ENCODE measurements at places on chromosomes 12 and 14. TPM values are rescaled to one million over a fixed set of nuclear protein-coding genes. Genes with fewer than 3 reads are reported as not detected.
A peak's percentile ranks its signal among the peaks of the same experiment; 100 is the strongest.

DNA sequence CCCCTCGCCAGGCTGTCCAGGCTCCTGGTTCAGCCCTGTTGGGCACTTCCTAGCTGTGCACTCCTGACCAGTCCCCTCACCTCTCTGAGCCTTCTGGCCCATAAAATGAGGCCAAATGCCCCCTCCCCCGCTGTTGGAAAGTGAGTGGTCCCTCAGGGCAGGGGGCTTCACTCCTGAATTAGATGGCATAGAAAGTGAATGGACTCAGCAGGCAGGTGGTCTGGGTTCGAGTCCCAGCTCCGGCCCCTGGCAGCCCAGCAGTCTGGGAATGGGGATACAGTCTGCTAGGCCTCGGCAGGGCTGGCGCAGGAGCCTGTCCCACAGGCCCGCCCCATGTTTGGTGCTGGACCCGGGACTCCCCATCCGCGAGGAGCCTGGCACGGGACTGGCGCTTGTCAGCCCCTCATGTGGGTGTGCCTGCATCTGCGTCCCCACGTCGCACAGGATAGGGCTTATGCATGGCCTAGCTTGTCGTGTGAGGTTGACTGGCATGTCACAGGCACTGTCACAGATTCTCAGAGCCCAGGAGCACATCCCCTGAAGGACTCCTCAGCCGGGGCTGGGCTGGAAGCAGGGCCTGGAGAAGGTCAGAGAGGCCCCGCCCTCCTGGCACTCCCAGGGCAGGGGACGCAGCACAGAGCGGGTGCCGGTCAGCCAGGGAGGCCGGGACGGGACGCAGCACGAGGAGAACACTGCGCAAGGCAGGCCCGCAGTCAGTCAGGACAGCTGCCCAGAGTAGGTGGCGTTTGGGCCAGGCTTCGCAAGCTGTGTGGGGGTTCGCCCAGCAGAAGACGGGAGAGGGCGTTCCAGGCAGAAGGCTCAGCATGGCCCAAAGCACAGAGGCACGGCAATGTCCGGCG lies 40.5 kb downstream of the DIO3 start:
- no peak overlapping the region for H3K27ac ChIP-seq
- peak; percentile 9 for DNase-seq
- no peaks in the 10 kb centered on the region for H3K27me3 ChIP-seq
- H3K4me3 ChIP-seq = no peak overlapping the region

Gene KCNMB4
- 7.1 TPM for total RNA-seq

DNA sequence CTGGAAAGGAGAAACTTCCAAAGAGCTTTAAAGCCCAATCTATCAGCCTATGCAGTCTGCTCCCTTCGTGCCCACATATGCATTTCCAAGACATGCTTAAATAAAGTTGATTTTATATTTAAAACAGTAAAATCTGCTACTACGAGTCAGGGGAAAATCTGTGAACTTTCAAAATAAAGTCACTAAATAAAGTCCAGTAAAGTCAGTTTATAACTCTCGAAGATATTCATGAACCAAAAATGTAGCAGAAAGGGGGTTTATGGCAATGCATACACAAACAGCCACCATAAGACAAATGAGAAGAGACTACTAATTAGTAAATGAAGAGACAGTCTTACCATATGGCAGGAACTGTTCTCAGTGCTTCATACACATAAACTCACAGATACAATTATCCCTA lies 19.7 kb downstream of the AREL1 start:
- no peaks in the 10 kb centered on the region for H3K36me3 ChIP-seq
- DNase-seq = no peak
- H3K27me3 ChIP-seq = no peaks in the 10 kb centered on the region

DNA sequence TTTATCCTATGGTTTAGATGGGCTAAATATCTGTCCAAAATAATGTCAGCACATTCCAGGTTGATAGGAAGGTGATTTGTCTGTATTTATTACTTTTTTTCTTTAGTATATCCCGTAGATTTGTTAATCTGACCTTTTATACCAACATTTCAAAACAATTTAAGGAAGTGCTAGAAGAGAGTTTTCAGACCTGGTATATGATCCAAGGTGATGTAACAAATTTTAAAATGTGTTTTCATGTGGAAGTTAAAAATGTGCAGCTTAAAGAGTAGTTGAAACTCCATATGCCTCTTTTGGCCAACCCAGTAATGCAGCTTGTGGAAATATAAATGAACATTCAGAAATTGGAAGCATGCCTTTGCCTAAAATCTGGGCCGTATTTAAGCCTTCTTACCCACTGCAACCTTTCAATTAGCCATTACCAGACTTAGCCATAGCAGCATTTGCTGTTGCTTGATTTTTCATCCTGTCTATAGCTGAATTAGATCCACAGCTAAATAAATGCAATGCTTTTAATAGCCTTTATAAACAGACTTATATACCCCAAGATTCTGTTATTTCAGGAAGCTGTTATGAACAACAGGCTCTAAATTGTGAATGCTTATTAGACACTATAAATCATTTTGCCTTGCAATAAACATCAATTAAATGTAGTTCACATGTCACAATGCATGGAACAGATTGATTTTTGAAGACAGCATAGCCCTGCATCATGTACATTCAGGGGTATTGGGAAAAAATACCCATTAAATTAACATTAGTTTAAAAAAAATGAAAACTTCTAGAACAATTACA lies 271.2 kb downstream of the PDZRN4 start:
- no peaks in the 10 kb centered on the region for H3K27me3 ChIP-seq
- H3K36me3 ChIP-seq = no peaks in the 10 kb centered on the region
- no peak for DNase-seq
- H3K27ac ChIP-seq = no peak overlapping the region

DNA sequence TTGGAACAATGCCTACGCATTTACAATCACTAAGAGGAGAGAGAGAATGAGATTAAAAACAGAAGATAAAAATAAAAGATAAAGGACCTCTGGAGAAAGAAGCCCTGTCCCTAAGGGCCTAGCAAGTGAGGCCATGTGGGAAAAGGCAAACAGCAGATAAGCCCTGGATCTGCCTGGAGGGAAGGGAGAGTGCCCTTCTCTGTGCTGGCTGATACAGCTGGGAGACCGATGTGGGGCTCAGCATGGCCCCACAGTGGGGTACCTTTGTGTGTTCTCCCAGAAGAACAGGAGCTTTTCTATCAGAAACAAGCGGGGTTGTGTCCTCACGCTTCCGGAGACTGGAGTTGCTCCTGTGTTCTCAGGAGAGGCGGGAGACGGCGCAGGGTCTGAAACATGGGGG lies 59.9 kb downstream of the TMCC3 start:
- no peak for DNase-seq
- H3K27ac ChIP-seq = no peak overlapping the region
- H3K36me3 ChIP-seq = no peaks in the 10 kb centered on the region
- no peaks in the 10 kb centered on the region for H3K27me3 ChIP-seq
- H3K4me1 ChIP-seq = no peaks in the 10 kb centered on the region

Data from testis (tissue), 5 donors.